Ascending aorta (tissue), 2 donors: ENCODE measurements at places on chromosomes 11 and 22. TPM values are rescaled to one million over a fixed set of nuclear protein-coding genes. Genes with fewer than 3 reads are reported as not detected.
A peak's percentile ranks its signal among the peaks of the same experiment; 100 is the strongest.

KRTAP5-9 gene
- not detected for total RNA-seq

OR52H1 gene
- total RNA-seq = not detected

KCNQ1OT1 gene
- total RNA-seq = 1.5 TPM

APLNR gene
- total RNA-seq = 15.1 TPM

E2F8 gene
- 0.96 TPM for total RNA-seq

FXYD6 gene
- 16.4 TPM for total RNA-seq

MOGAT2 gene
- total RNA-seq = not detected

LSP1 gene
- 41.9 TPM for total RNA-seq

C11orf52 gene
- total RNA-seq = not detected

CYB5R2 gene
- total RNA-seq = 35.8 TPM

INSC gene
- not detected for total RNA-seq

DNA sequence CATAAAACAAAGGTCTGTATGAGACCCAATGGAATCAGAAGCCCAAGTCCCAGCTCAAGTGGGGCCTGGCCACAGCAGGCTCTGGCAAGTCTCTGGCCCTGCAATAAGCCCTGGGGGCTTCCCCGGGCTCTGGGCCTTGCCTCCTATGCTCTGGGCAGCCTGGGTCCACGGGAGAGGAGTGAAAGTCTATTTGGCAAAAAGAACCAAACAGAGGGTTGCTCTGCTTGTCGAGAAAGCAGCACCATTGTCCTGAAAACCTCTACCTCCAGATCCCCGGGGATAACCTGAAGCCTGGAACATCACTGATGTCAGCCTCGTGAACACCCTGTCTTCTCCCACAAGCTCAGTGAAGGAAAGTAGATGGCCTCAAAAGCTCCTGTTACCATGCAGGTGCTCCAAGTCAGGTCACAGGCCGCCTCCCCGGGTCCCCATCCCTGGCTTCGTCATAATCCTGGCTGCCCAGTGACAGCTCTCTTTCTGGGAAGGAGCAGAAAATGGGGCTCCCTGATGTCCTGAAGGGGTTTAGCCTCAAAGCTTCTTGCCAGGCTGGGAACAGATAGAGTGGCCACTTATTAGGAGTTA lies 46.1 kb upstream of the ETS1 start:
- H3K4me1 ChIP-seq = no peaks in the 10 kb centered on the region
- no peak overlapping the region for H3K27ac ChIP-seq
- no peak overlapping the region for H3K4me3 ChIP-seq

- H3K36me3 ChIP-seq = no peaks in the 10 kb centered on the region
- H3K27me3 ChIP-seq = no peaks in the 10 kb centered on the region
- no peak overlapping the region for H3K27ac ChIP-seq
- peaks cover 22% of the 10 kb centered on the region for H3K4me1 ChIP-seq
Observed at GRCh38 chr11:11858676-11859075, 16.9 kb downstream of the USP47 start.

DNA sequence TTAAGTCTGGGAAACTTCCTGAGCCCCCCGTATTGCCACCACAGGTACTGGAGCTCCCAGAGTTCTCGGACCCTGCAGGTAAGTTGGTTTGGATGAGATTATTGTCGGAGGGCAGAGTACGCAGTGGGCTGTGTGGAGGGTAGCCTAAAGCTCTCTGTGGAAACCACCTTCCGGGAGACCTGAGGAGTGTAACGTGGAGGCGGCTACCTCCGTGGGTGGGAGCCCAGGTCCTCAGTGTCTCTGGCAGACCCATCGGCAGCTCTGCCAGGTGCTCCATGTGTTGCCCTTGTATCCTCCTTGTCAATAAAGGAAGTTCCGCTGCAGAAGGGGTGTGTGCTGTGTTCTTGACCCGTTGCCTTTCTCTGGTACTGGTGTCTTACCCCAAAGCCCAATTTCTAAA lies 61.4 kb downstream of the SYT13 start:
- H3K36me3 ChIP-seq = peaks cover 46% of the 10 kb centered on the region
- H3K27me3 ChIP-seq = no peaks in the 10 kb centered on the region
- H3K4me1 ChIP-seq = no peaks in the 10 kb centered on the region
- no peak overlapping the region for H3K4me3 ChIP-seq
- DNase-seq = no peak

- no peaks in the 10 kb centered on the region for H3K4me1 ChIP-seq
- DNase-seq = no peak
- peaks cover 60% of the 10 kb centered on the region for H3K36me3 ChIP-seq
Observed at GRCh38 chr22:20822240-20822639, 36.4 kb downstream of the PI4KA start.

GRCh38 chr11:1503708-1504104 lies 17.1 kb upstream of the MOB2 start:
- peaks cover 13% of the 10 kb centered on the region for H3K36me3 ChIP-seq
- DNase-seq = no peak
- no peaks in the 10 kb centered on the region for H3K27me3 ChIP-seq
- H3K4me3 ChIP-seq = peak overlapping the region; percentile 35
- H3K4me1 ChIP-seq = peaks cover 74% of the 10 kb centered on the region
- peak overlapping the region; percentile 86 for H3K27ac ChIP-seq

- no peaks in the 10 kb centered on the region for H3K27me3 ChIP-seq
- H3K4me3 ChIP-seq = no peak overlapping the region
- peaks cover 7% of the 10 kb centered on the region for H3K4me1 ChIP-seq
- H3K27ac ChIP-seq = no peak overlapping the region
- H3K36me3 ChIP-seq = no peaks in the 10 kb centered on the region
Observed at GRCh38 chr11:17384002-17384511, 4.4 kb downstream of the KCNJ11 start.

DNA sequence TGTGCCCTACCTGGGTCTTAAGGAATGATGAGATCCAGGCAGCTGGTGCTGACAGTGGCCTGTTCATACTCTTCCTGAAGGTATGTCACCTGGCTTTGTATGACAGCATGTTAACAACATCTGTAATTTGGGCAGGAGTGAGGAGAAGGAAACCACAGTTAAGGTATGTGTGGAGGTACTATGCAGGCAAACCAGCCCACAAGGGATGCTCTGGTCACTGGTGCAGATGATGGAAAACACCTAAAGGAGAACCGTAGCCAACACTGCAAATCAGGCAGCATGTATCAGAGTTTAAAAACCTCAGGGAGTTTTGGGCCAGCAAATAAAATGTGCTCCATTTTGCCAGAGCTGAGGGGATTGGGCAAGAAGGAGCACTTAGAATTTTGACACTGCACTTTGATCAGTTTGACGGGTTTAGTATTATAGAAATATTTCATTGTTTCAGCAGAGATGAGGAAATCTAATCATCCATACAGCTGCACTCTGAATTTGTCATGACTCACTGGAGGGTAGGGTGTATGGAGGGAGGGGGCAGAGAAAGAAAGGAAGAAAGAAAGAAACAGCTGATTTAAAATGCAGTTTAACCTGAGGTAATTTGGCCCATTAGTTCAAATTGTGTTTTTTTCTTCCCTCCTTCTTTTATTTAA lies 260.9 kb downstream of the KIRREL3 start:
- H3K4me1 ChIP-seq = no peaks in the 10 kb centered on the region
- no peaks in the 10 kb centered on the region for H3K36me3 ChIP-seq
- no peak overlapping the region for H3K4me3 ChIP-seq
- no peak overlapping the region for H3K27ac ChIP-seq
- H3K27me3 ChIP-seq = no peaks in the 10 kb centered on the region

DNA sequence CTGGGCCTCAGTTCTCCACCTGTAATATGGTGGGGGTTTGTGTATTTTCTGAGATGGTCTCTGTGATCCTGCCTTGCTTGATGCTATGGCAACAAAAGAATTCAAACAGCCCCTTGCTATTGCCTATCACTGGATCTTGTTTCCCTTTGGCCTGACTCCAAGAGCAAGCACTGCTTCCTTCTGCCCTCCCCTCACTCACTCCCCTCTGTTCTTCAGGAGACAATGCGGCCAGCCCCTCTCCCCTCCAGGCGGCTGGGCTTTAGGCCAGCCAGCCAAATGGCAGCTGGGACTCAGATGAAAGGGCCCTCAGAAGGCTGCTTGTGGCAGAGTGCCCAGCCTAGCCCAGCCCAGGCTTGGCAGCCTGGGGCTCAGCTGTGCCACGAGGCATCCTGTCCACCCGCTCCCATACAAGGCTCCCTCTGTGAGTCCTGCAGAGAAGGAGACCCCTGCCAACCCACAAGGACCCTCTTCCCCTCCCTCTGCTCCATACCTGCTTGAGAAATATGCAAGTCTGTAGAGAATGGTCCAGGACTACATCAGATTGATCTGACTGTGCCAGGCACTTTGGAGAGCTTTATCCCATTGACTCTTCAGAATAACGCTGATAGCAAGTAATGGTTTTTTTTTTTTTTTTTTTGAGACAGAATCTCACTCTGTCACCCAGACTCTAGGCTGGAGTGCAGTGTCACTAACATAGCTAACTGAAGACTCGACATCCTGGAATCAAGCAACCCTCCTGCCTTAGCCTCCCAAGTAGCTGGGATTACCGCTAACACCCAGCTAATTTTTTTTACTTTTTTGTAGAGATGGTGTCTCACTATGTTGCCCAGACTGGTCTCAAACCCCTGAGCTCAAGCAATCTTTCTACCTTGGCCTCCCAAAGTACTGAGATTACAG lies 7.6 kb upstream of the KCTD14 start:
- H3K4me3 ChIP-seq = no peak overlapping the region
- H3K27ac ChIP-seq = no peak overlapping the region
- no peaks in the 10 kb centered on the region for H3K4me1 ChIP-seq
- no peaks in the 10 kb centered on the region for H3K27me3 ChIP-seq

- no peak for DNase-seq
- H3K27ac ChIP-seq = peak overlapping the region; percentile 81
- peaks cover 3% of the 10 kb centered on the region for H3K4me1 ChIP-seq
Observed at GRCh38 chr11:6618117-6619003, 862 bp downstream of the TPP1 start.

- no peak for DNase-seq
- H3K4me1 ChIP-seq = peaks cover 14% of the 10 kb centered on the region
- H3K27ac ChIP-seq = peak overlapping the region; percentile 47
- no peaks in the 10 kb centered on the region for H3K27me3 ChIP-seq
- H3K4me3 ChIP-seq = no peak overlapping the region
Observed at GRCh38 chr11:34331329-34331728, 26.5 kb downstream of the ABTB2 start.

GRCh38 chr11:76310832-76311595 lies 69.9 kb downstream of the THAP12 start:
- no peak overlapping the region for H3K27ac ChIP-seq
- H3K36me3 ChIP-seq = no peaks in the 10 kb centered on the region
- H3K4me1 ChIP-seq = no peaks in the 10 kb centered on the region
- no peaks in the 10 kb centered on the region for H3K27me3 ChIP-seq

DNA sequence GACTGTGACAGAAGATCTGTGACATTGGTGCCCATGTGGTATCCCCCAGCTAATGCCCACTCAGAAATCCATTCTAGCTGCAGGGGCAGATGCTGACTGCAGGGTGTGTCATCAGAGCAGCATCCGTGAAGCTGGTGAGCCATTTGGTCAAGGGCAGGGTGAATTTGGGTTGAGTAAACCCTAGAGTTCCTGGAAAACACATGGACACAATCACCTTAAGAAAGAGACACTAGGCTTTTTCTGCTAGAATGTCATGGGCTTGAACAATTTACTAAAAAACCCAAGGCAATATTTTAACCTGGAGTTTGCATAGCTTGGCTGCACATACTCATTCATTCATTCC lies 100.0 kb downstream of the ADAMTS15 start:
- H3K4me3 ChIP-seq = no peak overlapping the region
- H3K27ac ChIP-seq = no peak overlapping the region
- no peaks in the 10 kb centered on the region for H3K27me3 ChIP-seq
- DNase-seq = no peak

GRCh38 chr11:118064956-118065355 lies 11.9 kb upstream of the TMPRSS4 start:
- no peaks in the 10 kb centered on the region for H3K27me3 ChIP-seq
- no peaks in the 10 kb centered on the region for H3K4me1 ChIP-seq
- no peaks in the 10 kb centered on the region for H3K36me3 ChIP-seq
- no peak overlapping the region for H3K4me3 ChIP-seq
- H3K27ac ChIP-seq = no peak overlapping the region
- DNase-seq = no peak

- peak overlapping the region; percentile 64 for H3K27ac ChIP-seq
- no peak for DNase-seq
- H3K4me1 ChIP-seq = peaks cover 8% of the 10 kb centered on the region
- peak overlapping the region; percentile 12 for H3K4me3 ChIP-seq
Observed at GRCh38 chr22:42978453-42979103, 36.4 kb downstream of the PACSIN2 start.

DNA sequence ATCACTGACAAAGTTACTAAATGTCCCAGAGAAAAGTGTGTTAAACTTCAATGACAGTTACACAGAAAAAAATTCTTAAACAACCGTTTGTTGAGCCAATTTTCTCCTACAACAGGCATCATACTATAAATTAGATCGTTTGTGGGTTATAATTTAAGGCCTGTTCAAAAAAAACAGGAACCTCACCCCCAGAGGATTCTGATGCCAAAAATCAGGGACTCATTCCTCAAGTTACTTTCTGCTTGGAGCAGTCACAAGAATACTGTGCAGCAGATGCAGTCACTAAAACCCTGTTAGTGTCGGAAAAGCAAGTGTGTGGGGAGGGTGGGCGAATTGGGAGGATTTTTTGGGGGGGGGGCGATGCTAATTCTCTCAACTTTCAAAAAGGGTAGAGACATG lies 657 bp downstream of the CWC15 start:
- H3K4me1 ChIP-seq = peaks cover 8% of the 10 kb centered on the region
- H3K27ac ChIP-seq = peak overlapping the region; percentile 76
- H3K36me3 ChIP-seq = peaks cover 38% of the 10 kb centered on the region
- no peak for DNase-seq

DNA sequence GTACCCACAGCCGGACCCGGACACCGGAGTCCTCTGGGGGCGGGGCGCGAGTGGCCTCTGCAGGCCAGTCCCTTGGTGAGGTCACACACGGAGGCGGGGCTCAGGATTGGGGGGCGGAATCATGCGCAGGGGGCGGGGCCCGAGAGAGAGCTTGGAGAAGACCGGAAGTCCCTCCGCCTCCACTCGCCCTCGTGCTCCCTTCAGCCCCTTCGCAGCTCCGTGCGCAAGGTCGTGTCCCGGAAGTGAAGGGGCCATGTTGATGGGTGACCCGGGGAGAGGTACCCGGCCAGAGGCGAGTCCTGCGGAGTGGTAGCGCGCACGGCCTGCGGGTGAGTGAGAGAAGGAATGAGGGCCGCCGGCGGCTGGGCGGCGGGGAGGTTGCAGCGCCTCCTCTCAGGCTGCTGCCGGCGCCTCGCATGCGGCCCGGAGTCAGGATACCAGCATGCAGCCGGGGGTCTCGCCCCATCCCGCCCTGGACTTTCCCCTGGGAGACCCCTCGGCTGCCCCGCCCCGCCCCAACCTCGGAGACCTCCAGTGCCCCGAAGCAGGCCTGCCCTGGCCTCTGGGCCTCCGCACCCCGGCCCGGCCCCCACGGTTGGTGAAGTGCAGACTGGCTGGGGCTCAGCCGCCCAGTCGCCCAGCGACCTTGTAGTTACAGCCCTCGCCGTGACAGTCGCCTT lies at the start of gene MIEF1:
Gene MIEF1 (plus strand): TSS at position 182 of the 680 bp plus-strand sequence. CDS start 9,005 bp downstream, outside the sequence.
- peaks cover 31% of the 10 kb centered on the region for H3K36me3 ChIP-seq
- H3K4me3 ChIP-seq = peak within 1 kb of the TSS; percentile 99
- no peaks in the 10 kb centered on the region for H3K27me3 ChIP-seq

- H3K27ac ChIP-seq = no peak overlapping the region
- H3K4me1 ChIP-seq = no peaks in the 10 kb centered on the region
- H3K27me3 ChIP-seq = no peaks in the 10 kb centered on the region
Observed at GRCh38 chr22:47215851-47216250, 453.4 kb downstream of the TBC1D22A start.
